ENCODE measurements at places on chromosomes 2 and 18.

DNA sequence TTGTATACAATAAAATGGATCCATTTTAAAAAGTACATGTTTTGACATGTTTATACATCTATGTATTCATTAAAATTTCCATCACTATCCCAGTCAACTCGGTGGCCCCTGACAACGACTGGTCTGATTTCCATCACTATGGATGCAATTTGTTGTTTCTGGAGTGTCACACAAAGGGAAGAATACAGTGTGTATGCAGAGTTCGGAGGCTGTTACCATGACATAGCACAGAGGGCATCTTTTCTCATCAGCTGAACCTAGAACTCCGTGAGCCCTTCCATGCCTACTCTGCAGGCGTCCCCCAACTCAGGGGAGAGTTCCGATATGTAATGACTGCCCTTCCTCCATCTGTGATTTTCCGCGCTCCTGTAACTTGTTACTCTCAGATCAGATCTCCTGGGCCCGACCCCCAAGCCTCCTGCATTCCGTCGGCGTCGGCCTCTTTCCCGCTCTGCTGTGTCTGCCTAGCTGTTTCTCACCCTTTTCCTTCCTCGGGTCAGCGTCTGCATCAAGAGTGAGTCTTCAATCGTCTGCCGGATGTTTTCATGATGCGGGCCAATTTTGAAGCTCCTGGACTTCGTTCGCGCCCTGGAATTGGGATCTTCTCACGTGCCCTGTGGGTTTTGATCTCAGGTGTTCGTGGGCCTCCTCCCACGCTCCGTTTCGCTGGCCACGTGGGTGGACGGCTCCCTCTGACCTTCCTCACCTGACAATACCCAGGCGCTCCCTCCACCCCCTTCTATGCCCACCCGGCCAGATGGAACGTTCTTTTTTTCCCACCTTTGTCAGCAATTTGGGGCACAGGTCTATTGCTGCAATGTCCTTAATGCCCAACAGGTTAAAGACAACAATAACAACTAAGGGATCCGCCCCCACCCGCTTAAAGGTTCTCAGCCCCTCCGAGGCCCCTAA lies 161.0 kb downstream of the TWIST2 start:
- no peak for DNase-seq

DNA sequence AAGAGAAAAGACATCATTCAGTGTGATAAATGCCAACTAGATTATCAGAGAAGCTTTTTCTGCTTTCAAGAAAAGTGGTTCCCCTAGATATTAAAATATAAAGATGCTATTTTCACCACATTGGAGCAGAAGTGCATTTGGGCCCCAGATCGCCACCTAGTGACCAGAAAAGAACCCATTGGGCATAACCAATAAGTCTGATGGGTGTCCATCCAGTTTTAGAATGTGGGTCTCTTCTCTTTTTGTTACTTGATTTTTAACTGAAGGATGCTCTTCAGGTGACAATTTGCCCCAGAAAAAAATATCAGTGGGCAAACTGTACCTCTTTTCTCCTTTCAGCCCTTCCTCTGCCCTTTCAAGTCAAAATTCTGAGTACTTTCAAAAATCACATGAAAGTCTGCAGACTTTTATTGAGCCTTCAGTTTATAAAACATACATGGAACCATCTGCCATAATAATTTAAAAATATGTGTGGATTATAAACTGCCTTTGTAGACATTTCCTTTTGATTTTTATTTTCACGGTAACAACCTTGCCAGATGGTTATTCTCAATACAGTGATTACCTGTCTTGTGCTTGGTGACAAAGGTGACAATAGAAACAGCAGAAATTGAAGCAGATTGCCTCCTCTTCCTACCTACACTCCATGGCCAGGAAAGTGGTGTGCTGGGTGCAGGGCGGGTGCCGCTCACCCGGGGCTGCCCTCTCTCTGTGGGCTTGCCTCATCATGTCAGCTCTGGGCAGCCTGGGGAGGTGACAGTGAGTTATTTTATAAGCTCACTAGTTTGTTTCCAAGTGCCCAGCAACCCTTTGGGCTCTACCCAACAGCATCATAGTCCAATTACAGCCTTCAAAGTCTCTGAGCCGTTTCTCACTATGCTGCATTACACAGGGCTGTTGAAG lies 124.5 kb downstream of the DCDC2C start:
- peak; percentile 36 for DNase-seq

- no peak for DNase-seq
Observed at GRCh38 chr2:59308108-59308507, 1067.0 kb upstream of the FANCL start.

- peak; percentile 29 for DNase-seq
Observed at GRCh38 chr2:217650716-217651360, 352.0 kb downstream of the TNS1 start.

DNA sequence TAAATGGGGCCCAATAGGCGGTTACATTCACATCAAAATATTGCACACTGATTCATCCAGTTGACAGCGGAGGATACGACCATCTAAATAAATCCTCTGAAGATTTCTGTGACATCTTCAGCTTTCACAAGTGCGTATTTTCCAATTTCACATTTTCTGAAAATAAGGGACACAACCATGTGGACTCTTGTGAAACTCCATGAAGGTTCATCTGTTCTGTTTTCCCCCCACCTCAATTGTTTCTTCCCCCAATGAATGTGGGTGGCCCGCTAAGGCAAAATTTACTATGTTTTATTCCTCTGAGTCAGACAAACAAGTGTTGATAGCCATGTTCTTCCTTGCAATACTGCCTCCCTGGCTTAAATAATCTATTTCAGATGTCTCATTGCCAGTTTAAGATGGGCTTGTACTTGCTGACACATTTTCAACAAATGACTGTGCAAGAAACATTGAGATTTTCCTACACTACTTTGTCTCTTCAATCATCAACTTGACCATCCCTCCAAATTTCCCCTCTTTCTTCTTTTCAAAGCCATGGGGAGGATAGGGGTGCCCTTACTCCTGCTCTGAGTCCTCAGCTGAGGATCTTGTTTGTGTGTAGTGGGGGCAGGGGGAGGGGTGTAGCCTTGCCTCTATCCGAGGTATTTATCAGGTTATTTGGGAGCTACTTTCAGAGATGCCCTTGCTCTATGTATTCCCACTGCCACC lies 78.2 kb downstream of the BCL11A start:
- DNase-seq = no peak

DNA sequence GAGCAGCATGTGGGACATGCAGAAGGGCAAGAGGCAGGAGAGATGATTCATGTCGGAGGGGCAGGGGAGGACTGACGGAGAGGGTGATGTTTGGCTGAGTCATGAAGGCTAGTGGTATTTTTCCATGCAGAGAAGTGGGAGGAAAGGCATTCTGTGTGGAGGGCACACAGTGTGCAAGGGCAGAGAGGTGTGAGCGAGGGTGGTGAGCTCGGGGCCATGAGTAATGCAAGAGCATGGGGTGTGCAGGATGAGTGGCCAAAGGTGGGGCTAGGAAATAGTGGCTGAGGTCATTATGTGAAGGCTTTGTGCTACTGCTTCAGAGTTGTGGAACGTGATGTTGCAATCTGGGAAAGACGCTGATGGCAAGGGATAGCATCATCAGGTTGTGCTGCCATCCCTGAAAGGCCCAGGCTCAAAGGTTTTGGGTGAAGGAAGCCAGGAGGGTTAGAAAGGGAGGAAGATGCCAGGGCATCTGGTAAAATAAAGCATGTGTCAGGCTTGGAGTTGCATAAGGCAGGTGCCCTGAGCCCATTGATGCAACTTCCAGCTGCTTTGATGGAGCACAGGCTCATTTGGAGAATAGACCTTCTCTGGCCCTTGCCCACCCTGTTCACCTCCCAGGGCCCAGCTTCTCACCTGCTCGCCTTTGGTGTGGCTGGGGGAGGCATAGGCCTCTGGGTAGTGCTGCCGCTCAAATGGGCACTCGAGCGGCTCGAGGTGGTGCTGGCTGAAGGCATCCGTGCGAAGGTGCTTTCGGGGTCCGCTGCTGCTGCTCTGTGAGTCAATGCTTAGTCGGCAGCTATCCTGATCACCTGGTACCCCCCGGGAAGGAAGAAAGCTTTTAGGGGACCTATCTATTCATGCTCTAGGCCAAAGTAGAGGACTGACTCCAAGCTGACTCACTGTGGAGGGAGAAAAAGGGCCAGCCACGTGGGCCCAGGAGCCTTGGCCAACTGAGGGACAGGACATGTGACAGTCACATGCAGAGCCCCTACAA lies 37.5 kb downstream of the PAX8 start:
- peak; percentile 71 for DNase-seq

DNA sequence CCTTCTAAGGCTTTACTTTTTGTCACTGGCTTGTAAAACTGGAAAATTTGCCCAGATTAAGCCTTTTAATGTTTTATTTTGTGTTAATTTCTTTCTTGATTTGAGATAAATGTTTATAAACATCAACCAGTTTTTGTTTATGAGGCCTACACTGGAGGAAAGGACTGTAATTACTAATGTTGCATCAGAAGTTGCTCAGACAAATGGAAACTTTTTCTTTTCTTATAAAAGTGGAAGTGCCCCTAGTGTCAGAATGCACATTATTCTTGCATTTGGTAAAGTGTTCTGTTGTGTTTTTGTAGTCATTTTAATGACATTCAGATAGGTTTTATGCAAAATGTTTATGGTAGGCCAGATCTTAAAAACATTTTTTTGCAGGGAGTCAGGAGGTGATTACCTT lies 25.3 kb downstream of the LCLAT1 start:
- no peak for DNase-seq

DNA sequence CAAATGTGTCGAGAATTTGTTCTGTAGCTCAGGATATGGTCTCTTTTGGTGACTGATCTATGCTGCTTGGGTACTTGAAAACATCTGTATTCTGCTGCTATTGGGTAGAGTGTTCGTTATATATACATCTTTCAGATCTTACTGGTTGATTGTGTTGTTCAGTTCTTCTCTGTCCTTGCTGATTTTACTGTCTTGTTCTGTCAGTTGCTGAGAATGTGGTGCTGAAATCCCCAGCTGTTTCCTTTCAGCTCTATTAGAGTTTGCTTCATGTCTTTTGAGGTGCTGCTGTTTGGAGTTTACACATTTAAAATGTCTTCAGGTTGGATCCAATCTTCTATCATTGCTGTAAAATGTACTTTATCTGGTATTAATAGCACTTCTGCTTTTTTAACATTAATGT lies 12.9 kb downstream of the BCL2L11 start:
- no peak for DNase-seq

- no peak for DNase-seq
Observed at GRCh38 chr18:31077878-31078277, 24.3 kb downstream of the DSC2 start.

- DNase-seq = no peak
Observed at GRCh38 chr2:159140070-159140769, 146.3 kb downstream of the WDSUB1 start.

- no peak for DNase-seq
Observed at GRCh38 chr2:132599556-132599955, 70.4 kb downstream of the LYPD1 start.

GRCh38 chr2:14601156-14601770 lies 31.3 kb upstream of the LRATD1 start:
- no peak for DNase-seq

DNA sequence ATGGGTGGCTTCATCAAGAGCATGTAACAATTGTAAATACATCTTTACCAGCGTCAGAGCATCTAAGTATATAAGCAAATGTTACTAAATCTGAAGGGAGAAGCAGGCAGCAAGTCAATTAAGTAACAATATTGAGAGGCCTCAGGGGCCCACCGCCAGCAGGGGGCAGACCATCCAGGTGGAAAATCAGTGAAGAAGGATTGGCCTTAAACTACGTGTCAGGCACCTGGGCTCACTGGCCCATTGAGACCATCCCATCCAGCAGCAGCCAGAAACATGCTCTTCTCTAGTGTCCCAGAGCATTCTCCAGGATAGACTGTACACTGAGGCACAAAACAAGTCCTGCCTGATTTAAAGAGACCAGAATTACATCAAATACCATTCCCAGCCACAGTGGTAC lies 96.2 kb upstream of the SNTG2 start:
- peak; percentile 56 for DNase-seq

- peak; percentile 5 for DNase-seq
Observed at GRCh38 chr2:208783184-208783583, 376.6 kb downstream of the PTH2R start.

GRCh38 chr2:165827016-165827920 lies 33.2 kb upstream of the GALNT3 start:
- DNase-seq = no peak

DNA sequence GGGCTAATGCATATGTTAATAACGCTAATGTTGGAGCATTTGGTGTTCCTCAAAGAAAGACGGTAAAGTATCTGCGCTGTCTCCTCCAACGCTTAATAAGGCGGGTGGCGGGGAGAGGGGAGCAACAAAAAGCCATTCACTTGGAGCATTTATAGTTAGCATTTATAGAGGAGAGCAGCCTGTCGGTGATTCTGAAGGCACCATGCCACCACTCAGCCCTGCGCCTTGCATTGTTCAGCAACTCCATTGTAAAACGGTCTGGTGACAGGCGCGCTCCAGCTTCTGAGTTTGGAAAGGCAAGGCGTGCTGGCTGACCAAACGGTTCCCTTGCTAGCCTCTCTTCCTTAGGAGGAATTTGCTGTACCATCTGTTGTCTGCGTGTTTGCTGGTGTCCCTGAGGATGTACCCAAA lies 83.9 kb downstream of the LYPD1 start:
- DNase-seq = no peak

DNA sequence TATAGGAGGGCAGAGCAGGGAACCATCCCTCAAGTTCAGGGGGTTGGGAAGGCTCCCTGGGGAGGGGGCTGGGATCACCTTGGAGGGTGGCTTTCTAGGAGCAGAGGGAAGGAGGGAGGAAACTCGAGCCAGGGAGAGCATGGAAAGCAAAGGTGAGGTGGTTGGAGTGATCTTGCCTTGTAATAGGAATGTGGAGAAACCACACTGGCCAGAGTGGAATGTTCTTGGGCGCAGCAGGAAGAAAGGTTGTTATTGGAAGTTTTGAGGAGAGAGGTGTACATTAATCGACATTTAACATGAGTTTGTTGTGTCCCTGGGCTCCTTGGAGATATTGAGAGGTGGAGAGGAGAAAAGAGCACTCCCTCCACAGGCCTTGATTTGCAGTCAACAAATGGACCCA lies 272.2 kb downstream of the PRKCE start:
- no peak for DNase-seq

DNA sequence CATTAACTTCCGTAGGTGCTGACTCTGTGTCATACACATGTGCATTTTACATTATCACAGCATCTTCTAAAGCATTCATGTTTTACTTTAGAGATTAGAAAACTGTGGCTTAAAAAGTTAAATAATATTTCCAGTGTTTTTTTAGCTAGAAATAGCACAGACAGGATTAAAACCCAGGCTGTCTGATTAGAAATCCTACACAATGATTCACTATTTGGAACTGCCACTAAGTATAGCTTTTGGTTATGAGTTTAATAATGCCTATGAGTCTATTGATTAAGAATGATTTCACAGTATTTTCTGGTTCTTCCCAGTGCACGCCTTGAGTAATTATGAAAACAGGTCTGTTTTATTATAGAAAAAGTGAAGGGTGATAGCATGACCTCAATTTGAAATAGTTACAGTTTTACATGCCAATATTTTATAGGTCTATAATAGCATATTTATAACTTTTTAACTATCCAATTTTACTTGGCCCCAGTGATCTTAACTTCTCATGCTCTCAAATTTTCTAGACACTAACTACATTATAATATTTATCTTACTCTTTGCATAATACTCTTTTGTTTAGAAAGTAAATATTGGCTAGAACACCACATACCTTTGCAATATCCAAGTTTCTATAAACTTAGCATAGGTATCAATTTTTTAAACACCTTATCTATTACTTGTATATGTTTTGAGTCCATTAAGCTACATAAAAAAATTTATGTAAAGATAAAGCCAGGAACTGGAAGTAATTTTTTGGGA lies 313.2 kb downstream of the RND3 start:
- DNase-seq = no peak

GRCh38 chr2:239395524-239395923 lies 5.3 kb downstream of the HDAC4 start:
- DNase-seq = no peak
